ENCODE measurements at places on chromosomes 5 and 9. TPM values are rescaled to one million over a fixed set of nuclear protein-coding genes. Genes with fewer than 3 reads are reported as not detected.

GRCh38 chr5:125236007-125236406, 489.6 kb upstream of the ZNF608 start:
- DNase-seq = no peak

DNA sequence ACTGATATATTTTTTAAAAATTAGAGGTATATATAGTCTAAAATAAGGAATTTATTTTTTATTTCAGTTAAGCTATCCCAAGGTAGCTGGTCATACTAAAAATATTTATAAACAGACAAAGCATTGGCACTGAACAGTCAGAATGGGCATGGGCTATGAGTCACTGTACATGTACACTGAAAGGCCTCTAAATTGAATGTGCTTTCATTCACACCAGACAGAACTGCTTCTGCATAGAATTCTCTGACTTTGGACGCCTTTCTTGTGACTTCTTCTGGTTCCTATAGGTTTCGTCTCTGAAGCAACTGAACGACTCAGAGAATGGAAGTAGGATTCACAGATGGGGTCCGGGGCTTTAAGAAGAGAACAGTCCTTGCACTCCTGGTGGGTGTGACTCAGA, 394.8 kb upstream of the MEF2C start:
- no peak for DNase-seq

DNA sequence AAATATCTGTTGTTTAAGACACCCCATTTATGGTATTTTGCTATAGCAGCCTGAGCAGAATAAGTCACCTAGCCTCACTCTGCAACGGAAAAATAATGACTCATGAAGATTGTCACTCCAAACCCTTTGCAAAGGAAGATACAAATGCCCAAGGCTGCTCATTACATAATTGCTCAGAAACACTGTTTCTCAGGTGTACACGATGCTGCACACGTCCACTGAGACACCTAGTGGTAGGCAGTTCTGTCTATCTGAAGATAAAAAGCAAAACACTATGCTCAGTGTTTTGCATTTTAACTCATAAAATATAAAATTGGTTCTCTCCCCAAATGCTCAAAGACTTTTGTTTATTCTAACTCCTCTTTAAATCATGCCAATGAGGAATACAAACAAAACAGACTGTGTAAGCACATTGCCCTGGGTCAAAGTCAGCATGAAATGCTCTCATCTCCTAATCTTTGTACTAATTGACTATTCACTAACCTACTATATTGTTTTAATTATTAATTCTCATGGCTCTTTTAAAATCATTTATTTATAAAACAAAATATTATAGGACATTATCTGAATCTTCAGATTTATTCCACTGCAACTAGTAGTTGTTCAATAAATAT, 7.7 kb upstream of the TSLP start:
- DNase-seq = no peak

GRCh38 chr5:40988746-40989510, 79.6 kb downstream of the C7 start:
- no peak for DNase-seq

The TAS2R1 gene
- not detected for polyA plus RNA-seq

The CARTPT gene
- polyA plus RNA-seq = not detected

Measured in psoas muscle (tissue), 8 donors.